ENCODE measurements at places on chromosomes 1 and 21.

DNA sequence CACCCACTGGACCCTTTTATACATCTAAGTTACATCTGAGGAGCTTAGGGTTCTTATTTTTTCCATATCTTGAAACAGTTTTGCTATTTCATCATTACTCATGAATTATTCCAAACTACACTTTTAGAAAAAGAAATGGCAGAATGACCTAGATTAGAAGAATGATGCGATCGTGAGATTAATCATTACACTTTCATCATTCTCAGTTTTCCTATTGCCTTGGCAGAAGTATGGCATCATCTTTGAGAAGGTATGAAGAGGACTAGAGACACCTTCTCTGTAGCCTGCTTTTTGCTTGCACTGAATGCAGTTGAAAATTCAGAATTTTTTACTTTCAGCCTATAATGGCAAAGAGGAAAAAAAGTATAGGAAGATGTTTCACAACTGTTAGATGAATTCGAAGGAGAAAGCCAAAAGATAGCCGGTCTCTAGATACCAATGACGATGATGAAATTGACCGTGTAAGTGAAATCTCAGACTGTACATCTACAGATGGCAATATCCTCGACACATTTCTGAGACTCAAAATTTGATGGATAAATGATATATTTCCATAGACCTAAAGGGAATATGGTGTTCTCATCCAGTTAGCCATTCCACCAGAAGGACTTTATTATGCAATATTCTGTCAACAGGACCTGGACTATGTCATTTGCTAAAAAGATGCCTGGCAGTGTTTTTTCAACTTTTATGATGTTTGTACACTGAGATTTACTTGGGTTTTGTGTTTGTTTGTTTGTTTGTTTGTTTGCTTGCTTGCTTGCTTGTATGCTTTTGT lies 191.8 kb downstream of the TOMM20 start:
- no peak overlapping the region for H3K27ac ChIP-seq
- H3K36me3 ChIP-seq, result no peaks in the 10 kb centered on the region
- no peak for DNase-seq
- H3K4me1 ChIP-seq, result peaks cover 16% of the 10 kb centered on the region

- peak overlapping the region; percentile 33 for H3K27ac ChIP-seq
- no peaks in the 10 kb centered on the region for H3K36me3 ChIP-seq
- no peaks in the 10 kb centered on the region for H3K27me3 ChIP-seq
- H3K4me1 ChIP-seq, result peaks cover 32% of the 10 kb centered on the region
- DNase-seq, result no peak
Measured at GRCh38 chr1:160247053-160247452, 15.3 kb downstream of the DCAF8 start.

DNA sequence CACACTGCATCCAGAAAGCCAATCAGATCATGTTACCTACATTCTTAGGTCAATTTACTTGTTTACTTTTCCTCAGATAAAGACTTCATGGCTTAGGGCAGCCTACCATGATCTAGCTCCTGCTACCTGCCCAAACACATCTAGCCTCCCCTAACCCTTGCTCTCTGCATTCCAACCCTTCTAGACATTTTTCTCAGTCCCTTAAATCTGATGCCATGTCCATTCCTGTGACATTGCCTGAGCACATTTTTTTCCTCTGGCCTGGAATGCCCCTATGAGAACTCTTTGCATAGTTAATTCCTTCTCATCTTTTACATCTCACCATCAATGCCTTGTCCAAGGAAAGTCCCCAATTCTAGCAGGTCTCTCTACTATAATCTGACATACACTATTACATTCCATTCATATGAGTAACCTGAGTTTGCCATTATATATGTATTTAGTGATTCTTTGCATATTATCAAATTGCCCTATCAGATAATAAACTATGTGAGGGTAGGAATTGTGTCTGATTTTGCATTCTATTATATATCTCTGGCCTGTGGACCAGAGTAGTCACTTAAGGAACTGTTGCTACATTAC lies 166.9 kb downstream of the COL11A1 start:
- H3K4me1 ChIP-seq, result no peaks in the 10 kb centered on the region
- H3K36me3 ChIP-seq, result no peaks in the 10 kb centered on the region
- H3K27ac ChIP-seq, result no peak overlapping the region
- DNase-seq, result no peak
- no peaks in the 10 kb centered on the region for H3K27me3 ChIP-seq

DNA sequence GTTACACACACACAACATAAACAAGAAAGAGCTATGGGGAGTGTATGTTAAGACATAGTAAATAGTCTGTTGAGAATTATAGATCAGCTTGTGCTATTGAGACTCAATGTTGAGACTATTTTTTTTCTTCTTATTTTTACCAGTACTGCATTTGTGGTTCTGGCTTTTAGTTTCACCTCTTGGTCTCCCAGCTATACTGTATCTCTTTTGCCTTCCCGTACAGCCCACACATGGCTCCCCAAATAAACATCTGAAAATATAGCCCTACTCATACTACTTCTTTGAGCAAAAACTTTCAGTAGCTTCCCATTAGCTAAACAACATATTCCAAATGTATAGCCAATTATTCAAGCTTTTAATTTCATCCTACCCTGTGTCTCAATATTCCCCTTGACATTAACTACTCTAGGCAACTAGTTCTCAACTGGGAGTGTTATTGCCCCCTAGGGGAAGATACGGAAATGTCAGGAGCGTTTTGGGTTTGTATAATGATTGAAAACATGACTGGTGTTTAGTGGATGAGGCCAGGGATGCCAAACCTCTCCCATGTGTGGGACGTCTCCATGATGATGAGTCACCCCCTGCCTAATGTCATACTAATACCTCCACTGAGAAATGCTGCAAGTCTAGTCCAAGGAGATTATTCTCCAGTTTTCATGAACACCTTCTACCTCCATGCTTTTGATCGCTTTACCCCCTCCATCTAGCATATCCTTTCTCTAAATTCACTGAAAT lies 6.8 kb downstream of the RPE65 start:
- H3K36me3 ChIP-seq, result no peaks in the 10 kb centered on the region
- no peak for DNase-seq
- H3K27me3 ChIP-seq, result no peaks in the 10 kb centered on the region
- H3K4me1 ChIP-seq, result no peaks in the 10 kb centered on the region
- no peak overlapping the region for H3K4me3 ChIP-seq

GRCh38 chr1:191034132-191034531 lies 556.5 kb upstream of the BRINP3 start:
- H3K4me3 ChIP-seq, result no peak overlapping the region
- H3K36me3 ChIP-seq, result no peaks in the 10 kb centered on the region
- no peaks in the 10 kb centered on the region for H3K4me1 ChIP-seq
- H3K27me3 ChIP-seq, result no peaks in the 10 kb centered on the region
- no peak overlapping the region for H3K27ac ChIP-seq

DNA sequence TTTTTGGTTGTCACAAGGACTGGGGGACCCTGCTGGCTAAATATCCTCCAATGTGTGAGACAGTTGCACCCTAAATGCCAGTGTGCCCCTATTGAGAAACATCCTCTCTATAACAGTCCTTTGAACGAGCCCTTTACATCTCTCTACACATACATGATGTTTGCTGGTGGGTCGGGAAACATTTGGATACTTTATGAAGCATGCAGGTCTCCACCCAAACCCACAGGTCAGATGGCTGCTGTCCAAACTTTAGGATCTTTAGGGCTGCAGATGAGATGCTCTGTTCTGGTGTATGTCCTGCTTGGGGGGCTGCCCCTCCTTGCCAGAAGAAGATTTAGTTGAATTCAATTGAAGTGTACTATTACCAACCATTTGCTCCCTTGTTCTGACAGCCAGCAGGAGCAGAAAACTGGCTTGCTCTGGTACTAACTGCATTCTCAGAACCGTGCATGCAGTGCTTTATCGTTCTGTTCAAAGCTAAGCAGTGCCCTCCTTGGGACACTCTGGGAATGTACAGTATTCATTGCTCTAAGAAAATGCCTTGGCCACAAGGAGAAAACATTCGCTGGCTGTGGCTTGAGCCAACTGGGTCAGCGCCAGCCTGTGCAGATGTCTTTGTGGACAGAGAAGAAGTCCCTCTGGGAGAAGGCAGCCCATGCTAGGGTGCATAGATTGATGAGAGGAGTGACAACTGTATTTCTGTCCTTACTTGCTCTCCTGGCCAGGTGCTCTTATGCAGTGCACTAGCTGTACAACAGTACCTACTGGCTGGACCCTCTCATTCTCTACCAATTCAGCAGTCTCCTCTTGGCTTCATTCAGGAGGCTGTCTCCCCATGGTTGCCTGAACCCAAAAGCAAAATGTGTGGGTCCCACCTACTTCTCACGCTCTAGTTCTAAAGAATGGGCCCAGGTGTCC lies 61.4 kb upstream of the DIRAS3 start:
- peak; percentile 57 for DNase-seq
- no peaks in the 10 kb centered on the region for H3K36me3 ChIP-seq
- H3K27me3 ChIP-seq, result no peaks in the 10 kb centered on the region
